ENCODE measurements at places on chromosomes 16 and 17.

- DNase-seq, result no peak
These were observed 132.7 kb downstream of the CCDC182 start for GRCh38 chr17:57612202-57613071.

DNA sequence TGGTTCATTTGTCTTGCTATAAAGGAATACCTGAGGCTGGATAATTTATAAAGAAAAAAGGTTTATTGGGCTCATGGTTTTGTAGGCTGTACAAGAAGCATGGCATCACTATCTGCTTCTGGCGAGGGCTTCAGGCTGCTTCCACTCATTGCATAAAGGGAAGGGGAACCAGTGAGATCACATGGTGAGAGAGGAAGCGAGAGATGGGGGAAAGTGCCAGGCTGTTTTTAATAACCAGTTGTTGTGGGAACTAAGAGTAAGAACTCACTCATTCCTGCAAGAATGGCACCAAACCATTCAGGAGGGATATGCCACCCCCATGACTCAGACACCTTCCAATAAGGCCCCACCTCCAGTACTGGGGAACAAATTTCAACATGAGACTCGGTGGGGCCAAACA, 24.3 kb downstream of the SPECC1 start:
- DNase-seq, result no peak

DNA sequence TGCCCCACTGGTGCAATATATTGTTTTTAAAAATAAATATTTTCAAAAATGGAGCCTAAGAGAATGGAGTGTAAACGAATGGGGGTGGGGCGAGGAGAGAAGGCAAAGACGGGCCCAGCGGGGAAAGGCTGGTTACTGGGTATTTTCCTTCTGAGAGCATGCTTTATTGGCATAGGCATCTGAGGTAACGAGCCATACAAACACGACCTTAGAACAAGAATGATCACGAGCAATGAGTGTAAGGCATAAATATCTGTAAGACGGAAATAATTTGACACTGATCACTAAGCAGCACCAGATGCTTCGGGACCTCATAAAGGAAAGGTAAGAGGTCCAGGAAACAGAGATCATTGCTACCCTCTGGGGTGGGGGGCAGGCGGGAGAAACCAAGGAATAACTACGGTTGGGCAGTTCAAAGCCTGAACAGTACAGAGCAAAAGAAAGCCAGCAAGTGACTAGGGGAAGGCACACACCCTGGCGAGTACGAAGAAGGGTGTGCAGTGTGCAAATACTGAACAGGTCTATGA, 959 bp downstream of the SSH2 start:
- no peak for DNase-seq

DNA sequence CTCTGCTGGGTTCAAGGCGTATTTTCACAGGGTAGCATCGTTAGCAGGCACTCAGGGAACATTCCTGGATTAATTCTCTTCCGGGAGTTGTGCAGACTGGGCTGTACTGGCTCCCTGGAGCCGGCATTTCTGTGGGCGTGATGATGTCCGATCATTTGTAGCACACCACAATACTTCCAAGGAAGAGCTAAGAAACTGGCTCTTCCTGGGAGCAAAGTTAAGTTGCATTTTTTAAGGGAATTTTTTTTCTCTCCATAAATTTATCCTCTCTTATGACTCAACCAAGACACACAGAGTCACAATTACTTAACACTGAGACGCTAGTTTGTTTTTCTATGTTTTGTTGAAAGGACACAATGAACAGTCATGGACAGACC, 211.6 kb upstream of the FOXF1 start:
- DNase-seq, result no peak

DNA sequence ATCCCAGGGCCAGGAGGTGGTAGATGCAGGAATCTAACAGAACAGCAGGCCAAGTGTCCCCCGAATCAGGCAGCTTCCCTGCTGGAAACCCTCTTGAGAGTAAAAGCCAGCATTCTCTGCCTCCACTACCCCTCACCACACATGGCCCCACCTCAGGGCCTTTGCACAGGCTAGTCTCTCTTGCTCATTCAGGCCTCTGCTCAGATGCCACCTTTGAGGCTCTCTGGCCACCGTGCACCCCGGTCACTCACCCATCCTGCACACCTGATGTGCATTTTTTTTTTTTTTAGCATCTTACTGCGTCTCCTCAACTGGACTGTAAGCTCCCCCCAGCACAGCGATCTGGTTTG, 34.5 kb upstream of the GSE1 start:
- DNase-seq, result no peak
